ENCODE measurements at places on chromosomes 6 and 20. TPM values are rescaled to one million over a fixed set of nuclear protein-coding genes. Genes with fewer than 3 reads are reported as not detected.
A peak's percentile ranks its signal among the peaks of the same experiment; 100 is the strongest.

DNA sequence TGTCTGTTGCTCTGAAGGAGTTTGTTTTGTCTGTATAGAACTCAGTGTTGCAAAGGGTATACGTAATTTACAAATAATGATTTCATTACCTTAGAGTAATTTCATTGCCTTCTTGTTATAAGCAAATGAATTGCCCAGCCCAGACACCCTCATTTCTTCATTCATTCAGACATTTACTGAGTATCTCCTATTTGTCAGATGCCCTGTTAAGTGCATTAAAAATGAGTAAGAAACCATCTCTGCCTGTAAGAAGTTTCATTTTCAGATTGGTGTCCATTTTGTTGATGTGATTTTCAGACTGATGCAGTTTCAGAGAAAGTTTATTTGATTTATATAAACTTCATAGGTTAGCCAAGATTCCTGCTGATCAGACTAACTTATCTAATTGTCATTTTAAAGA is 429.3 kb downstream of the PHF3 start:
- H3K4me3 ChIP-seq, result no peak overlapping the region
- no peak overlapping the region for H3K27ac ChIP-seq
- no peak for DNase-seq

DNA sequence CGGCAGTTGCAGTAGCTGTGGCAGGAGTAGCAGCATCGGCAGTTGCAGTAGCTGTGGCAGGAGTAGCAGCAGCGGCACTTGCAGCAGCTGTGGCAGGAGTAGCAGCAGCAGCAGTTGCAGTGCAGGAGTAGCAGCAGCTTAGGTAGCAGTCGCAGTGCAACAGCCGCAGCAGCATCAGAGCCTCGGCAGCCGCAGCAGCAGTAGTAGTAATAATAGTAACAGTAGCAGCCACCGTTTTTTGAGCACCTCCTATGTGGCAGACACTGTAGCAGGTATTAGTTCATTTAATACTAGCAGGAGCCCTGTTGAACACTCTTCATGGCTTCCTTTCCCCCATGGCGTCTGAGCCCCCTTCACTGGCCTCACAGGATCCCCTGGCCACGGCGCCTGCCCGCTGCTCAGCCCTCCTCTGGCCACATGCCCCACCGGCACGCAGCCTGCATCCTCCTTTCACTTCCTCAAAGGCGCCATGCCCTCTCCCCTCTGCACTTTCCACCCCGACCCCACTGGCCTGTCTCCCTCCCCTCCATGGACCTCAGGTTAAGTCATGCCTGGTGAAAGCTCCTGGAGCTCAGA is 19.1 kb upstream of the IRF4 start:
- no peak overlapping the region for H3K4me3 ChIP-seq
- no peak overlapping the region for H3K27ac ChIP-seq
- no peak for DNase-seq
- no peaks in the 10 kb centered on the region for H3K4me1 ChIP-seq

DNA sequence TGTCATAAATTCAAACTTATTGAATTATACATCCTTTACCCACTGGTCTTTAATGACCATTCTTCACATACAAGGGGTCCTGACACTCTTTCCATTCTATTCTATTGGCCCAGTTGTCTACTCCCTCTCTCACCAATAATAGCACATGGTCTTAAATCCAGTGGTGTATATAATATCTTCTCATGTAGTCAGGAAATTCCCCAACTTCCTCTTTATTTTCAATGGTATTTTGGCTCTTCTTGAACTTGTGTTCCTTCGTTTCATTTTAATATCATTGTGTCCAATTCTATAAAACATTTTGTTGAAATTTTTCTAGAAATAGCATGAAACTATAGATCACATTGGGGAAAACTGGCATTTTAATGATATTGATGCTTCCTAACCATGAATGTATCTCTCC is 36.8 kb downstream of the PSMB9 start:
- DNase-seq, result no peak
- peaks cover 36% of the 10 kb centered on the region for H3K4me1 ChIP-seq
- H3K27ac ChIP-seq, result no peak overlapping the region
- H3K36me3 ChIP-seq, result no peaks in the 10 kb centered on the region
- no peaks in the 10 kb centered on the region for H3K27me3 ChIP-seq
- H3K4me3 ChIP-seq, result no peak overlapping the region

- no peaks in the 10 kb centered on the region for H3K4me1 ChIP-seq
- no peak for DNase-seq
- H3K27ac ChIP-seq, result no peak overlapping the region
- no peaks in the 10 kb centered on the region for H3K27me3 ChIP-seq
- no peak overlapping the region for H3K4me3 ChIP-seq
- H3K36me3 ChIP-seq, result peaks cover 23% of the 10 kb centered on the region
These were observed 16.9 kb upstream of the ANKRD60 start for GRCh38 chr20:58245181-58245891.

DNA sequence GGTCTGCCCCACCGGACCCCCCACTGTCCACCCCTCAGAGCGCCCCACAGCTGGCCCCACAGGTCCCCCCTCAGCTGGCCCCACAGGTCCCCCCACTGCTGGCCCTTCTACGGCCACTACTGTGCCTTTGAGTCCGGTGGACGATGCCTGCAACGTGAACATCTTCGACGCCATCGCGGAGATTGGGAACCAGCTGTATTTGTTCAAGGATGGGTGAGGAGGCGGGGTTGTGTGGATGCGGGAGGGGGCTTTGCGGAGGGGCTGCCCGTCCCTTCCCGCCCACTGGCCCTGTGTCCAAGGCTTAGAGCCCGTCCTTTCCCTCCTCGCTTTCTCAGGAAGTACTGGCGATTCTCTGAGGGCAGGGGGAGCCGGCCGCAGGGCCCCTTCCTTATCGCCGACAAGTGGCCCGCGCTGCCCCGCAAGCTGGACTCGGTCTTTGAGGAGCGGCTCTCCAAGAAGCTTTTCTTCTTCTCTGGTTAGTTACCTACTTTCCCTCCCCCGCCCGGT is 4.7 kb downstream of the MMP9 start:
- H3K27ac ChIP-seq, result no peak overlapping the region
- H3K36me3 ChIP-seq, result no peaks in the 10 kb centered on the region
- peaks cover 93% of the 10 kb centered on the region for H3K27me3 ChIP-seq

DNA sequence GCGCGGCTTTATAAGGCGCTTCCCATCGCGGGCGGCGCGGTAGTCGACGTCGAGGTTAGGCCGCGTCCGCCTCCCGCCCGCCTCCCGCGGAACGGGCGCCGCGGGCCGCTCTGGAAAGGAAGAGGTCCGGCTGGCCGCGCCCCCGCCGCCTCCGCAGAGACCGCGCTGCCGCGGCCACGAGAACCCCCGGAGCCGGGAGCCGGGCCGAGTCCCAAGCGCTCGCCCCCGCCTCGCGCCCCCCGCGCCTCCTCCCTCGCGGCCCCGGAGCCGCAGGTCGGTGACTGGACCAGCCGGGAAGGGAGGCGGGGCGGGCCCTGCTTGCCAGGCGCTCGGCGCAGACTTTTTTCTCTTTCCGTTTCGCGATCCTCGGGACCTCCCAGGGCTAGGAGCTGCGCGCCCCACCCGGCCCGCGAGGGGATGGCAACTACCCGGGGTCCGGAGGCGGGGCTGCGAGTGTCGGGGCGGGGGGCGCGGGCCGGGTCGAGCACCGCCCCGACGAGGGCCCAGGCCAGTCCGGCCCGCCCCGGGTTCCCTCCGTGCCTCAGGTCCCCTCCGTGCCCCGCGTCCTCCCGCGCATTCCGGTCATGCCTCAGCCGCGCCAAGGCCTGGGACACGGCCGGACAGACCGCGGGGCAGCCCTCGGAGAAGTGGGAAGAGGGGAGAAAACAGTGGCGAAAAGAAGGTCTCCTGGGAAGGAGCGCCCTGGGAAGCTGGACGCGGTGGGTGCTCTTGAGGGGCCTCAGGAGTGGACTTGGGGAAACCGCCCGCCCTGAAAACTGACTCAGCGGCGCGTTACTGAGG is 417 bp upstream of the PXDC1 start:
- DNase-seq, result peak; percentile 96
- no peaks in the 10 kb centered on the region for H3K36me3 ChIP-seq
- H3K27ac ChIP-seq, result peak overlapping the region; percentile 92

DNA sequence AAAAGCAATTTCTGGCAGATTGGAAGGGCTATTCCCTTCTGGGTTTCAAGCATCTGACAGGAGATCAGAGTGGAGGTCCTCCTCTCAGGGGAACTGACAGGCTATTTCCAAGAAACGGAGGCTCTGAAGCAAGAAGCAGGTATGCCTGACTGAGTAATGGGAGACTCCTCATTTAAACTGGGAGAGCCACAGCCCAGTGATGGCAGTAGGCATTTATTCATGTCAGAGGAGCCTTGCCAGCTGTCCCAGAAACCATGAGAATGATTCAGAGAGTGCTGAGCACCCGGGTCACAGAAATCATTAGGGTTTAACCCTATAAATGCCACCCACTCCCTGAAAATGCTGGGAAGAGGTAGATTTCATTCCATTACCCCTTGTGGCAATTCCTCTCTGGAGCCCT is 247.5 kb upstream of the RNF217 start:
- H3K4me1 ChIP-seq, result no peaks in the 10 kb centered on the region
- no peak overlapping the region for H3K27ac ChIP-seq
- H3K27me3 ChIP-seq, result no peaks in the 10 kb centered on the region
- H3K4me3 ChIP-seq, result no peak overlapping the region
- DNase-seq, result no peak

DNA sequence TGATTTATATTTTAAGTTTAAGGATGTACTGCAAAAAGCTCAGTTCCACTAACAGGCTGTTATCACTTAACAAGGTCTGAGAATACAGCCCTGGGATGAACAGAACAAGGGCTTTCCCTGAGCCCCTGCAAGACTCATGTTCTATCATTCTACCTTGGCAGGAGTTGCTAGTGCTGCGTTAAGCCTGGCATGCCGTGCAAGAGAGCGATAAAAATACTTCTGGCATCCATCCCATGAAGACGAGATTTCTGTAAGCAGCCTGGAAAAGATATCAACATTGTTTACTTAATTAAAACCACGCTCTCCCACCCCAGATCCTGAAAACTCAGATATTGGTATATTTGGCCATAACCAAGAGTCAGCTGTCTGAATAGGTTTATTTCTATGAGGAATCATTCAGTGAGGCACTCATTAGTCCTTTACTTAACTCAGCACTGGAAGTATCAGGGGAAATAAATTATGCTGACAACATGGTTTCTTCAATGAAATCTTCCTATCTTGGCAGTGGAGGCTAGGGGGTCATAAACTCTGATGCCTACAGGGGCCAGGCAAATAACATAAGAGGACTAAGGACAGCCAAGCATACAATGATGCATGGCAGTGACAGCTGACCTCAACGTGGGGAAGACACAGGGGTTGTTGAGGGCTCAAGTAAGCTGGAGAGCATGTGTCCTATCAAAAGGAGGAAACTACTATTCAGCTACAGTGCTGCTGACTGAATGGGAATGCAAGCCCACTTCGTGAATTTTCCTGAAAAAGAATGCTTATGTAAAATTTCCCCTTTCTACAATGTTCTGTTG is 37.6 kb upstream of the LYRM2 start:
- H3K27me3 ChIP-seq, result no peaks in the 10 kb centered on the region
- peaks cover 55% of the 10 kb centered on the region for H3K36me3 ChIP-seq
- DNase-seq, result no peak
- H3K27ac ChIP-seq, result no peak overlapping the region

GRCh38 chr6:159212028-159212427 is 42.8 kb downstream of the FNDC1 start:
- H3K4me1 ChIP-seq, result no peaks in the 10 kb centered on the region
- no peaks in the 10 kb centered on the region for H3K36me3 ChIP-seq
- no peak overlapping the region for H3K27ac ChIP-seq
- no peak for DNase-seq

GRCh38 chr6:15907914-15908518 is 220.9 kb upstream of the MYLIP start:
- no peaks in the 10 kb centered on the region for H3K36me3 ChIP-seq
- no peaks in the 10 kb centered on the region for H3K4me1 ChIP-seq
- H3K4me3 ChIP-seq, result no peak overlapping the region
- DNase-seq, result no peak

Gene GHRH
- not detected for total RNA-seq

DNA sequence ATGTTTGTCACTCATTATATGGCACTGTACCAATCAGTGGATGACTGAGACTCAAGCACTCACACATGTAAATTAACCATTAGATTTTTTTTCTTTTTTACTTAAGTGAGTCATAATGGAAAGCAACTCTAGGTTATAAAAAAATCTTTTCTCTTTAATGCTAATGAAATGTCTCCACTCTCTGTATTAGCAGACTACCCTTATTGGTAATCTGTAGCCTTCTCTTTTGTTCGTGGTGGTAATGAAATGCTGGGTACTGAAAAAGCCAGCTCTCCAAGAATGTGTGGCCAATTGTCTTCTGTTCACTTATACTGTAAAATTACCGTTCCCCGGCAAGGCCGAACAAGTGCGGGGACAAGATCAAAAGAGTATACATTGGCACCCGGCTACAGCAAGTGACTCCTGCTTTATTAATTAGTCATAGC is 69.0 kb downstream of the AFG1L start:
- H3K36me3 ChIP-seq, result no peaks in the 10 kb centered on the region
- no peak overlapping the region for H3K4me3 ChIP-seq

DNA sequence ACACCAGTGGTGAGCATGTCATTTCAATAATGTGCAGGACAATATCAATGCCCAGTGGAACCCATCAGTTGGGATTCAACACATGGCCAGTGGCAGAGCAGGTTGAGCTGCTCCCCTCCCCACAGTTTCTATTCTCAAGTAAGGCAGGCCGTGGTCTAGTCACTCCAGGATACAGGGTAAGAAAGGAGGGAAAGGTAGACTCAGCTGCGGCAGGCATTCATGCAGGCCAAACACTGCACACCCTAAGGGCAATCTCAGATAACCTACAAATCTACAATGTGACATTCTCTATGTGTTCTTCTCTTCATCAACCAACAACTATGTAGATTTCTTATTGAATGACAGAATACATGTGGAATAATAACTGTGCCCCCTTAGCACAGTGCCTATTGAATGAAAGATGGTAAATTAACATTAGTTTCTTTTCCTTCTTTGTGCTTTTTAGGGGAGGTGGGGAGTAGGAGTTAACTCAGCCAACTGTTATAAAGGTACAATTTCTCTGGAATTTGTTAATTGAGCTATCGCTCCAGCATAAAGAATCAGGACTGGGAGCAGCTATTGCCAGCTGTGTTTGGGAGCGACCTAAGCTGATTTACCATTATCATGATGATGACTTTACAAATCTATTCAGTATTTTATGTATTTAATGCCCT is 89.7 kb downstream of the FAM50B start:
- no peak overlapping the region for H3K27ac ChIP-seq
- no peak for DNase-seq
- no peak overlapping the region for H3K4me3 ChIP-seq
- no peaks in the 10 kb centered on the region for H3K4me1 ChIP-seq
- H3K27me3 ChIP-seq, result no peaks in the 10 kb centered on the region
- H3K36me3 ChIP-seq, result no peaks in the 10 kb centered on the region

Data from sigmoid colon (tissue), 7 donors.